ENCODE measurements at places on chromosomes 2 and 18.

DNA sequence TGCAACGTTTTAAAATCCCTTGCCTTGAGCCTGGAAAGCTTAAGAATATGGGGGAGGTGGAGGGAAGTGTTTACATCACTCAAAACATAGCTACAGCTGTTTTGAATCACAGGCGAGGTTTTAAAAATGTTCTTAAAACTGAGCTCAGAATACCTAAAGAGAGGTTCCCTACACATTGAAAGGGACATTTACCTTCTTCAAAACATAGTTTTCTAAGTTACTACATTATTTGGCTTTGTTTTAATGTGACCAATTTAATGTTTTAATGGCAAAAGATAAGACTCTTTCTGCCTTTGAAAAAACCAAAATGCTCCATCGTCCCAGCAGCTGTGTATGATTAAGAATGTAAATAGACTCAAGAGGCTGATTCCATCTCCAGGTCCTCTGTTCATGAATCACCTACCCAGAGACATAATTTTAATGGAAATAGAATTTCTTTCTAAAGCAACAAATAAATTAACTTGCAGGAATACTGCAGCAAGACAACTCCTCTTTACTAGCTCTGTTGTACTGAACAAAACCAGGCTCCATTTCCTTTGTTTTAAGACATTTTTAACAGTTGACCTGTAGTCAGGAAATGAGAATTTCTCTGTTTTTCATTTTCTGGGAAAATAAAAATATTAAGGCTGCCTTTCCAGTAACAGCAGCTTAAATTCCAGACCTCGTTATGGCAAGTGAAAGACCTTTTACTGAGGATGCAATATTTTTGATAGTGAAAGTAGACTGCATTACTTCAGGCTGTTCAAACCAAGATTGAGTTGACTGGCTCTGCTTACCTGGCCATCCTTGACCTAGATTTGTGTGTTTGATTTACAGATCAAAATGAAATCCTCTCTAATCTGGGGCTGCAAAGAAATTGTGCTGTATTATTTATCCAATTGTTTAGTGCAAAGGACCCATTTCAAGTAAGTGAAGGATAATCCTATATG lies 33.7 kb upstream of the WDR75 start:
- no peak for DNase-seq

- no peak for DNase-seq
Observed at GRCh38 chr2:54008439-54008838, 37.6 kb upstream of the PSME4 start.

DNA sequence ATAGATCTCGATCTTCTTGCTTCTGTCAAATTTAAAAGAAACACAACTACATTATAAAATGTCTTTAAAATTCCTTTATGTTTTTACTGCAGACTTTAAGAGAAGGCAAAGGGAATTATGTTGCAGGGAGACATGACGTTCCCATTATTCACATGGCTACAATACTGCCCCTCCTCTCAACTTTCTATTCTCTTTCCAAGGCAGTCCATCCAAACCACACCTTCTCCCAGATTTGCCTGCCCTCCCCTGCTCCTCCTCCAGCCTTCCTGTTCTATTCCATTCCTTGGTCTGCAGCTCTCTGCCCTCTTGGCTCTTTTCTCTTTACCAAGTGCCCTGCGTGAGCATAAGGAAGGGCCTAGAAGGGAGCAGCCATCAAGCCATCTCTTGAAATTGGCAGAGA lies 61.3 kb downstream of the NABP1 start:
- DNase-seq = no peak

DNA sequence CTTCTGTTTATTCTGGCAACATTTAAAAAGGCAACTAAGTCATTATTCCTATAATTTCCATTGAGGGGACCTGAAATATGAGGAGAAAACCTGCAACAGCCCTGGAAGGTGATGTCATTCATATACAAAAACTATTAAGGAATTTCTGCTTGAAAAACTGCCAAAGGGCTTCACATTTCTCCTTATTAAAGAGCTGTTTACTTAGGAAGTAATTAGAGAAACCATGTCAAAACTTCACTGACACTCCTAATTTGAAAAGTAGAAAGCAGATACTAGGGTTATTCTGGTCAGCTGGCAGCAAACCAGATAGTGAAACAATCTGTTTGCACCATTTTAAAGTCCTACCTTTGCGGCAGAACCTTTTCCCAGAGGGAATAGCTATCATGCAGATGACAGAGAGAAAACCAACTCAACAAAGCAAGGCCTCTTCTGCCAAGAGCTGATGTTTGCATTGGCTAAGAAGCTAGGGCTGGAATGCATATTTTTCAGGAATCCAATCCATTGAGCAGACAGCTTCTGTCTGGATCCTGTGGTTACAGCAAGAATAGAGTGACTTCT lies 592.2 kb upstream of the SYT4 start:
- DNase-seq = no peak

DNA sequence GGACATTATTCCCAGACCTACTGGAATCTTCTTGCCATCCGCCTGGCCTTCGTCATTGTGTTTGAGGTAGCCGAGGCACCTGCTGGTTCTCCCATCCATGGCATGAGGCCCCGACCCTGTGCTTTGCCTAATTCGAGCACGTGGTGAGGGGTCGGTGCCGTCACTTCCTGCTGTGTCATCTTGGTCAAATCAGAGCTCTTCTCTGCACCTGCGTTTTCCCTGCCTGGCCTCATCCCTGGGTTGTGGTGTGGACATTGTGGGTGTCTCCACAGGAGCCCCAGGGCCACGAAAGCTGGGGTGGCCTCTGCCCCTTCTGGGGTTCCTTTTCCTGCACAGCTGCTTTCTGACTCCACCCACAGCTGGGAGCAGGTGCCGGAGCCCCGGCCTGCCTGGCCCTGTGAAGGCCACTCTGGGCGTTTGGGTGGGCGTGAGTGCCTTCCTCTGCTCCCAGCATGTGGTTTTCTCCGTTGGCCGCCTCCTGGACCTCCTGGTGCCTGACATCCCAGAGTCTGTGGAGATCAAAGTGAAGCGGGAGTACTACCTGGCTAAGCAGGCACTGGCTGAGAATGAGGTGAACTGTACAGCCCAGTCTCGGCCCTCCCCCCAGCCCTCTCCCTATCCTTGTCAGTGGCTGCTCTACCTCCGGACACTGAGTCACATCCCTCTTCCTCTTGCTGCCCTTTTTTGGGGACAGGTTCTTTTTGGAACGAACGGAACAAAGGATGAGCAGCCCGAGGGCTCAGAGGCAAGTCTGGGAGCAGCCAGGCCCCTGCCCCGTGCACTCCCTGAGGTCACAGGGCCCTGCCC lies 34.9 kb downstream of the ANO7 start:
- DNase-seq = no peak

DNA sequence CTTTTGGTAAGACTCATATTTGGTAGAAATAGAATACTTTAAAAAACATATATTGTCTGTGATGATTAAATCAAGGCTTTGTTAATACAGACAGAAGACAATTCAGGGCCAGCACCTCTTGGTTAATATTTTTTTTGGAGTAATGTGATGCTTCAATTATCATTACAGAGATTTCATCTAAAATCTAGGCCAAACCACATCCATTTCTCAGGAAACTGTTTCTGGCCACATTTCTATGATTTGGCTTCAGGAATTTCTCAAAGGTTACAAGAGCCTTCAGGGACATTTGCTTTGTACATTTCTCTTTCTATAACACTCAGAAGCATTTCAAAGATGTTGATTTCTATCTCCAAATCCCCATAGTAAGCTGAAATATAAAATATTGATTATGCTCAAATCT lies 614.9 kb downstream of the LRP1B start:
- no peak for DNase-seq

GRCh38 chr2:71685073-71685848 lies 231.9 kb downstream of the DYSF start:
- no peak for DNase-seq

DNA sequence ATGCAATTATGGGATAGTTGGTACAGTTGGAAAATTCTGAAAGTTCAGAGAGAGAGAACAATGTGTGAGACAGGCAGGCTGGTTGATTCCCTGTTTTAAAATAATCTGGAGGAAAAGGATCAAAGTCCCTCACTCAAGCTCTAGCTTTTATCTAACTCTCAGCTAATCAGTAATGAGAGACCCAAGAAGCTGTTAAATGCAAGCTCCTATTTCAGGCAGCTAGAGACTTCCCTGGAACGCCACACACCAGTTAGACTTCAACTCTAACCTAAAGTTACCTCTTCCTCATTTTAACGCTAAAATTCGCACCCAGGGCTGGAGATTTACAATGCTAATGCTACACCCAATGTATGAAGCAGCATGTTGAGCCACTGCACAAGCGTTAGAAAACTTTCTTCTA lies 243.1 kb downstream of the EN1 start:
- DNase-seq = no peak

- DNase-seq = no peak
Observed at GRCh38 chr2:177908824-177909223, 163.8 kb downstream of the PDE11A start.

Data from glomerular endothelial cell (primary cell).